ENCODE measurements at places on chromosomes 5 and 9.

GRCh38 chr5:14272548-14273205, 129.5 kb downstream of the TRIO start:
- no peak for DNase-seq

- no peak for DNase-seq
Observed at GRCh38 chr5:143871672-143872071, 59.7 kb downstream of the HMHB1 start.

DNA sequence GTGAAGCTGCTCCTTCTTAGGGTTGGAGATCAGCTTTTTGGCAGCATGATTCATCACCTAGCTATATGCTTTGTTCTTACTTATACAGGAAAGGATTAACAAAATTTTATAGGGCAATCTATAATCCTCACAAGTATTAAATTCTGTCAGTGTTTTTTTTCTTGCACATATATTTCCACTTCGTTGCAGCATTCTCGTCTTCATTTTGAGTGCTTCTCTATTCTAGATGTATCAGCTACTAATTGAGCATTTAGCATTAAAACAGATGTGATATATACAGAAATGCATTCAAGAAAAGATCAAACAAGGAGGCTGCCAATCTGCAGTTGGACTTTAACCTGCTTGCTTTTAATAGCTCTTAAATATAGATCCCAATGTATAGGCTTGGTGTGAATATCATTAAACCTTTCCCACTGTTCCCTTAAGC, 3.6 kb upstream of the CTXN3 start:
- DNase-seq = no peak

GRCh38 chr9:91150998-91151717, 210.6 kb downstream of the AUH start:
- no peak for DNase-seq

DNA sequence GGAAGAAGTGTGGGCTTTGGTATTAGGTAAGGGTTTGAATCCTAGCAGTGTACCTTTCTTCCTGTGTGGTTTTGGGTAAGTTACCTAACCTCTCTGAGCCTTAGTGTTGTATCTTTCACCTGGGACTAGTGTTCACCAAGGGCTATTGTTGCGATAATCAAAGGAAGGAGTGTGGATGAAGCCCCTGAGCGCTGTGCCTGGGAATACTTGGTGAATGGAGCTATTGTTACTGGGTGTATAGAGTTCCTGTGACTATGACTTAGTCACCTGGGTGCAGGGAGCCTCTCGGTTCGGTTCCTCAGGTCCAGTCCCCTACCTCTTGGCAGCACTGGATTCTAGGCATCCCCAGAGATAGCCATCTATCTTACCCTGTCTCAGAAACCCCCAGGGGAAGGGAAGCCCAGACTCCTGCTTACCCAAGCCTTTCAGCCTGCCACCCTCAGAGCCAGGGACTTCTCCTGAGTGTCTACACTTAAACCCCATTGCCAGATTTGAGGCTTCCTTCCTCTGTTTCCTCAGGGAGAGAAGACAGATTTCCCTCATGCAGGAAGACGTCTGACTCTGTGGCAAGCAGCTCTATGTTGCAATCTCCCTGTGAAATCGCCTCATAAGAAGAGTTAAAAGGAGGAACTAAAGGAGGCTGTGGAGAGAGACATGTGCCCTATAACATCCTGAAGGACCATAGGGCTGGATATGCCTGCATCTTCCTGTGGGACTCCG, 181.0 kb upstream of the PITX1 start:
- DNase-seq = no peak

- peak; percentile 16 for DNase-seq
Observed at GRCh38 chr5:77239126-77239741, 28.8 kb downstream of the PDE8B start.

DNA sequence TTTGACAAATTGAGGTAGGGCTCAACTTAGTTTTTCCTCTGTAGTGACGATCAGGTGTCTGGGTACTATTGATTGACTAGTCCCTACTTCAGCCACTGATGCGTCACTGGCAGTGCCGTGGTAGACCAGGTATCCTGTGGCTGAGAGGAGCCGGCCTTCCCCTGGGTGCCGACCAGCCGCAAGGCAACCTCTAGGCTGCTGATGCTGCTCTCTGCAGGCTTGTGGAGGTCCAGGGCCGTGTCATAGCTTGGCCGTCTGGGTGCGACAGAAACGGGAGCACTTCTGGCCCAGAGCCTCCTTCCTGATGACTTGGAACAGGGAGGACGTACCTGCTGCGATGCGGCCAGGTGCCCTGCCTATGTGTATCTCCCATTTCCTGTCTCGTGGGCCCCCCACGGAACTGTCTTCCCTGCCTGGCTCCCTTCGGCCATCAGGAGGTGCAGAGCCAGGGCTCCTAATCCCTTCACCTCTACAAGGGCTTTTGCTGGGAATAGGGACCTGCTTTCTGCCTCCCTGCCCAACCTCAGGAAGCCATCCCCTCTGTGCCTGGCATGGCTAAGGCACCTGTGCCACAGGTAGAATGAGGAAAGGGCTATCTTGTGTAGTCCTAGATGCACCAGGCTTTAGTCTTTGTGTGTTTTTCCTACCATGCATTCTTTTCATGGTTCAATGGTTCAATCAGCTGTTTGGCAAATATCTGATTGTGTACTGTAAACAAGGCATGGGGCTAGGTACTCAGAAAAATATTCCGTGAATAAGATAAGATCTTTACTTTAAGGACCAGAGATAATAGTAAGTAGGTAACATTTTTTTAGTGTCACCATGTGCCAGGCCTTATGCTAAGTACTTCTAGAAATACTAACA, 44.6 kb downstream of the MVB12B start:
- no peak for DNase-seq

GRCh38 chr5:8756498-8757084, 789.3 kb downstream of the SEMA5A start:
- DNase-seq = peak; percentile 20

DNA sequence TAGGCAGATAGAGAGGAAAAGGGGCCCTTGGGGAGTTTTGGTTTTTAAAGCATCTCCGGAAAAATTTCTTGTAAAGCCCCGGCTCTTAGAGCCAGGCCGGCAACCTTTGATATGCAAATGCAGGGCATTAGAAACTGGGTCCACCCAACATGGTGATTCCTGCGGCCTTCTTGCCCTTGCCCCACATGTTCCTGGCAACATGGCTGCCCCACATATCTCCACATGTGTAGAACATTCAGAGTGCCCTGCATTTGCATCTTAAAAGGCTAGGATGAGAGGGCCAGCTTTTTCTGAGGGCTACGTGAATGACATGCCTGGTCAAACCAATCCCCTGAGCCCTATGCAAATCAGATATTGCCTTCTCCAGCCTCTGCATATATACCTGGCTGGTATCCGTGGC, 5.0 kb upstream of the SNAPC3 start:
- DNase-seq = no peak

GRCh38 chr5:117859176-117859575, 1129.2 kb downstream of the DTWD2 start:
- no peak for DNase-seq

DNA sequence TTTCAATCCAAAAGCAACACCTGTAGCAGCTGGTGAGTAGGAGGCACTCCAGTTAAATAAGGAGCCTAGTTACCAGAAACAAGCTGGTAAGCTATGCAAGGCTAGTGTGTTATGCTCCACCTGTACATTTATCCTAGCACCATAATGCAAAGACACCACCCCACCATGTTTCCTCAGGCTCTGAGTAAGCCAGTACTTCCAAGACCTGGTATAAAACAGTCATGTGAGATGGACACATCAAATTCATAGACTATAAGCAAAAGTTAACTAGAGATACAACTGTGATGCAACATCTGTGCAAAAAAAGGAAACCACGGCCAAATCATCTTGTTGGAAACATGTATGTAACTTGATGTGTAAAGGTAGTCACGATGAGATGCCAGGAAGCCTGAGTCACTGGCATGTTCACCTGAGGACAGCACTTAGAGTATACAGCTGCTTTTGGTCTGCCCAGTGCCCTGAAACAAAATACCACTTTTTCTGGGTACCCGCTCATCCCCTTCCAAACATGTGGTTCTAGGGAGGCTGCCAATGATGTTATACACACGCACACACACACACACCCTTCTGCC, 66.1 kb downstream of the CDK5RAP2 start:
- DNase-seq = no peak

GRCh38 chr9:7144265-7145046, 386.7 kb downstream of the KDM4C start:
- no peak for DNase-seq

DNA sequence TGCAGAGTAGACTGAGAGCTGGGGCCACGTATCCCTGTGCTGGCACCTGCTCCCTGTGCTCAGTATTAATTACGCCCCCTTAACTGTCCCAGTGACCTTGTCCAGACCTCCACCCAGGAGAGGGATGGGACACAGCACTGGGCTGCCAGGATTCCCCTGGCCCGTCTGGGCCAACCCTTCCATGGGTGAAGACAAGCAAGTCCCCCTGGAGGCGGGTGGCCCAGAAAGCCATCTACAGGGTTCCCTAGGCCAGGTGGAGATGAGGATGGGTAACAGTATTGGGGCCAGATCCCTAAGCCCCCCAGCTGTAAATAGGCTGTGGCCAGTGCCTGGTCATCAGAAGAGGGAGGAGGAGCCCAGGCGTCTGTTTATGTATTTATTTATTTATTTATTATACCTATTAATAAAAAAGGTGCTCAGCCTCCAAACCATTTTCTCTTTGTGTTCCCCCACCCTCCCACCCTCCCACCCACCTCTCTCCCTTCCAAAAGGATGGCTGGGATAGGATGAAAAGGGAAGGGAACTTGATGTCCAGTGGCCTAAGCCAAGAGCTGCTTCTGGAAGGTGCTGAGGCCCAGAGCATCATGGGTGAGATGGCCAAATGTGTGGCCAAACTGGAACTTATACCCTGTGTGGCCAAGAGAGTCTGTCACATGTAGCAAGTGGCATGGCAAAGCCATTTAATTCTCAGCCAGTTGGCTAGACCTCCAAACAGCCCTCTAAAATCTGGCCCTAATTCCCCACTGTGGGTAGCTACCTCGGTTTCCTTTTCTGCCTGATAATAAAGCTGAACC, 43.4 kb upstream of the TESK1 start:
- no peak for DNase-seq

Measured in AG08396 (cell line).